ENCODE measurements at places on chromosomes 13 and 19. TPM values are rescaled to one million over a fixed set of nuclear protein-coding genes. Genes with fewer than 3 reads are reported as not detected.

Gene NAPSA
- total RNA-seq, result 12.4 TPM

Gene BEST2
- total RNA-seq, result not detected

Gene SELENOV
- 0.50 TPM for total RNA-seq

Gene CGB3
- total RNA-seq, result 1.1 TPM

Gene SLC5A5
- total RNA-seq, result 0.03 TPM

Gene KLK14
- not detected for total RNA-seq

Gene TEAD2
- 42.2 TPM for total RNA-seq

Gene ZIC5
- total RNA-seq, result 0.04 TPM

Gene SLC25A30
- 13.3 TPM for total RNA-seq

Gene CNFN
- 0.93 TPM for total RNA-seq

Gene SMIM24
- total RNA-seq, result 81.2 TPM

Gene SMG9
- total RNA-seq, result 16.1 TPM

Gene CYP2A6
- 1.1 TPM for total RNA-seq

Gene TYROBP
- 2.8 TPM for total RNA-seq

Gene PSG7
- not detected for total RNA-seq

Gene CTXN1
- total RNA-seq, result 4.3 TPM

Gene KBTBD6
- total RNA-seq, result 6.9 TPM

Gene CCDC106
- total RNA-seq, result 18.3 TPM

Gene BRME1
- 14.4 TPM for total RNA-seq

Gene CLASRP
- 56.2 TPM for total RNA-seq

Gene ZNF611
- 11.9 TPM for total RNA-seq

Gene BTBD2
- 62.1 TPM for total RNA-seq

Gene SPART
- total RNA-seq, result 107 TPM

Gene AMH
- 3.9 TPM for total RNA-seq

Gene NECTIN2
- total RNA-seq, result 193 TPM

Gene PSG3
- total RNA-seq, result not detected

Gene GRIK5
- total RNA-seq, result 0.92 TPM

Gene ZNF100
- total RNA-seq, result 9.7 TPM

Gene TPT1
- total RNA-seq, result 7,332 TPM

Gene PRR36
- 0.40 TPM for total RNA-seq

Gene MAB21L1
- 20.7 TPM for total RNA-seq

Gene ZNF547
- 1.6 TPM for total RNA-seq

Gene NCR1
- not detected for total RNA-seq

Gene ONECUT3
- 0.08 TPM for total RNA-seq

Gene SWSAP1
- 3.1 TPM for total RNA-seq

Gene KCTD4
- 0.23 TPM for total RNA-seq

Gene VSTM1
- total RNA-seq, result not detected
